ENCODE measurements at places on chromosomes 4 and X.

DNA sequence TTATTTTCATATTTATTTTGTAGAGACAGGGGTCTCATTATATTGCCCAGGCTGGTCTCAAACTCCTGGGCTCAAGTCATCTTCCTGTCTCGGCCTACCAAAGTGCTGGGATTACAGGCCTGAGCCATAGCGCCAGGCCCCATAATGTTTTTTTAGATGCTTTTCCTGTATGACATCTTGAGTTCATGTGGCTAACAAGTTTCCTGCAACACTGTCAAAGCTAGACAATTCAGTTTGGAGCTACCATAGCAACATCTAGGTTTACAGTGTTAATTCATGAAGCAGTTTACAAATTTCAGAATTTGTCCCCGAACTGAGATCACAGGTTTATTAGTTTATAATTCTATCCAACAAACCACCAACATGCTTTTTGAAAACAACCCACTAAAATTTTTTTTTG is 6.4 kb upstream of the IL13RA2 start:
- DNase-seq: no peak

- DNase-seq: no peak
Measured at GRCh38 chrX:11190745-11191510, 79.8 kb downstream of the HCCS start.

- no peak for DNase-seq
Measured at GRCh38 chr4:148618856-148619255, 176.6 kb upstream of the NR3C2 start.

DNA sequence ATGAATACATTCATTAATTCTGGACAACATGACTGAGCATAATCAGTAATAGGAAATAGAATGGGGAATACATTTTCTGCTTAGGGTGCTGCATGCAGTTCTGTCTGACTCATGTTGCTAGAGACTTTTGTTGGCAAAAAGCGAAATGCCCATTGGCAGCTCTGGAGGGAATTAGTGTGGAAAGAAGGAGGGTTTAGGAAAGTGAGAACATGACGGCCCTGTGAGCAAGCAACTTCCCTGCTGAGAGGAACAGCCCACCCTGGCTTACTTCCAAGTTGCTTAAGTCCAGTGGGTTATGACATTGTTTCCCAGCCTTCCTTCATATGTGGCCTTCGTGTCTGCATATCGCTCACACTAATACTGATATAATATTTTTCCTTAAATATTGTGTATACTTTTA is 13.8 kb downstream of the MAD2L1 start:
- no peak for DNase-seq

DNA sequence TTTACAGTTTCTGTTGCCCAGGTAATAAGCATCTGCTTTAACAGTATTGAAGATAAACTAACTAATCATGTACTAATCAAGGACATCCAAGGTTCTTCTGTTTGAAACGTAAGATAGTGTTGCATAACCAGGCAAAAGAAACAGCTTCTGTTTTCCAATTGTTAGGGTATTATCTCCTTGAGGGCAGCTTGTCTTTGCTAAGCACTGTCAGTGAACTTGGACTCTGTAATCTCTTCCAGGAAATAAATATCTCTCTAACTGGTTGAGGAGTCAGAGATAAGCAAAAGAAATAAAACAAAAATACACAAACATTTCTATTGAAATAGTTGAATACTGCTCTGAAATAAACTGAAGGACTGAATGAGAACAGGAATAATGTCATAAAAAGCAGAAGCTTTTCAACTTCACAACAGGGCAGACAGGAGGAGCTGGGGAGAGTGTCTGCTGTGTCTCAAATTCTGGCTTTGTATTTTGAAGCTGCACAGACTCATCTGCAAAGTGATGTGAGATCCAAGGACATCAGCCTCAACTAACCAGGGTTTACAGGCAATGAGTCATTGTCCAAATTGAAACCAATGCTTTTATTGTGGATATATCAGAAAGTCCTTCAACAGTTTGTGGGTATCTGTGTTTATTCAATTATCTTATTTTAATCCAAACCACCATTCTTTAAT is 1253.0 kb upstream of the PCDH7 start:
- no peak for DNase-seq

GRCh38 chr4:164442180-164442579 is 311.8 kb upstream of the SMIM31 start:
- DNase-seq: no peak

DNA sequence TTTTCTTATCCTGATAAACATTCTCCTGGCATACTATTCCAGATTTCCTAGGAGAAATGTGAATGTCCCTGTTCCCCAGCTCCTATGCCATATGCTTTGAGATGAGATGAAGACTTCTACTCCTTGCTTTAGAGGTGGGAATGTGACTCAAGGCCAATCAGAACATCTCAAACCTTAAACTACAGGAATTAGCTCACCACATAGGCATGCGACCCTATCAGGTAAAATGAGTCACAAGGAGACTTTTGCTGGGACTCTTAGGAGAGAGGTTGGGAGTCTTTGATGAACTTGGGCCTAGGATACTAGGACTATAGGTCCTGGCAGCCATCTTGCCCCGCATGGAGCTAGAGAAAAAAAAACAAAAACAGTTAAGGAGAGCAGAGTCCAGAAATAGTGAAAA is 5.8 kb upstream of the USO1 start:
- no peak for DNase-seq

- DNase-seq: no peak
Measured at GRCh38 chrX:1778817-1779216, 164.0 kb downstream of the ASMT start.

GRCh38 chr4:173398220-173398619 is 696 bp downstream of the SCRG1 start:
- DNase-seq: no peak

DNA sequence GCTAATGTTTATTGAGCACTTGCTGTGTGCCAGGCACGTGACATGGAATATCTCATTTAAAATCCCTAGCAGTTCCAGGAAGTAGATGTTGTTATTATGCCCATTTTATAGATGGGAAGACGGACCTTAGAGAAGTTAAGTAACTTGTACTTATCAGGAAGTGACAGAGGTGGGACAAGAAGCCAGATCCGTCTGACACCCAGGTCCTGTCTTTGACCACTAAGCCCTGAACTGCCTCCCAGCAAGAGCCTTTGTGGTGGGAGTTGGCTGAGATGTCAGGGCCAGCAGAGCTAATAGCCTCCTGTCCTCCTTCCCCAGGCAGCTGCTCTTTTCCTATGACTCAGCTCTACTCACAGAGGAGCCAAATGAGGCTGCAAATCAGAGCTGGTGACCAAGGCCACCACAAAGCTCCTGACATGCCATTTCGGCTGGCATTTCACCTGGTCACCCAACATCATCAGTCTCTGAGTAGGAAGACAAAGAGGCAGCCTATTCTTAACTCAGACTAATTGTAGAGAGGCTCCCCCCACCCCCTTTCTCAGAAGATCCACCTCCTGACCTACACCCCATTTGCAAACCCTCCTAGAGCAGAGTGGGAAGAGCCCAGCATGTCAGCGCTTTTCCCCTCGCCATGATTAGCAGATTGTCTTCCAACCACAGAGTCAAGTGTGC is 175.1 kb upstream of the KIT start:
- no peak for DNase-seq

- DNase-seq: no peak
Measured at GRCh38 chr4:47110546-47111132, 79.3 kb downstream of the GABRB1 start.

GRCh38 chrX:49282647-49283011 is 13.0 kb downstream of the PPP1R3F start:
- DNase-seq: no peak

GRCh38 chr4:165711912-165712311 is 161.1 kb upstream of the TLL1 start:
- no peak for DNase-seq

GRCh38 chr4:84407554-84408407 is 91.3 kb downstream of the NKX6-1 start:
- DNase-seq: no peak

DNA sequence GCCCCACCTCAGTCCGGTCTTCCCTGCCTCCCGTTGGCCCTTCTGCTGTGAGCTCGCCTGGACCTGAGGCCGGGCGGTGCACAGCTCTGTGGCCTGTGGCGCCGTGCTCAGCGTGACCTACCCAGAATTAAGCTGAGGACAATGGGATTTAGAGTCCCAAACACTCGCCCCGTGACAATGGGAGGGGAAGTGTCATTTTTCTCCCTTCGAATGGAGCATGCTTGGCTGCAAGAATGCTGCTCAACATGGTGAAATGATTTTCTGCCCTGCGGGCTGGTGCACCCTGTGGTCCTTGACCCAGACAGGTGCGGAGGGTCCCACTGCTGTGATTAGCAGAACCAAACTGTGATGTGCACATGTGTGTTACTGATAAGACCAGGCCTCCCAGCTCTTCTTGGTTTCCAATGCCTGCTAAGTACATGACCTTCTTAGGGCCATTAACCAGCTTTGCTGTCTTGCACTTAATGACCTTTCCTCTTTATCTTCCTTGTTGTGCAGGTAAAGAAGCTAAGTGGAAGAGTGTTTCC is 772 bp downstream of the EOLA1 start:
- no peak for DNase-seq

GRCh38 chr4:78167510-78167909 is 110.4 kb downstream of the FRAS1 start:
- DNase-seq: no peak

GRCh38 chr4:147969573-147970385 is 237.9 kb downstream of the ARHGAP10 start:
- DNase-seq: no peak

DNA sequence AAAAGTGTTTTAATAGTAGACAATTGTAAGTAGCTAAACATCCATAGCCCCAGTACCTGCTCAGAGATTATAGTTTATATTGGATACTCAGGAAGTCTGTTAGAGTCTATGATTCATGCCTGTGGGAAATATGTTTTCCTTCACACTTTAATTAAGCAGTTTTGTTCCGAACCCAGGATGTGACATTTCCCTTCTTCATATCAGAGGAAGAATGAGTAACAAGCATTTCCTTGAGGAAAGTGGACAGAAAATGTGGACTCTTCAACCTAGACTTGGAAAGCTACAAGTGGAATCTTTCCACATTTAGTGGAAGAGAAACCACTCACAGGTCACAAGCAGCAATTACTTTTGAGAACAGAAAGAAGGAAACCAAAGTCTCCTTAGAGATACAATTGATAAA is 419.4 kb downstream of the C4orf33 start:
- DNase-seq: no peak

- no peak for DNase-seq
Measured at GRCh38 chrX:14028473-14028872, 1.2 kb downstream of the GEMIN8 start.

DNA sequence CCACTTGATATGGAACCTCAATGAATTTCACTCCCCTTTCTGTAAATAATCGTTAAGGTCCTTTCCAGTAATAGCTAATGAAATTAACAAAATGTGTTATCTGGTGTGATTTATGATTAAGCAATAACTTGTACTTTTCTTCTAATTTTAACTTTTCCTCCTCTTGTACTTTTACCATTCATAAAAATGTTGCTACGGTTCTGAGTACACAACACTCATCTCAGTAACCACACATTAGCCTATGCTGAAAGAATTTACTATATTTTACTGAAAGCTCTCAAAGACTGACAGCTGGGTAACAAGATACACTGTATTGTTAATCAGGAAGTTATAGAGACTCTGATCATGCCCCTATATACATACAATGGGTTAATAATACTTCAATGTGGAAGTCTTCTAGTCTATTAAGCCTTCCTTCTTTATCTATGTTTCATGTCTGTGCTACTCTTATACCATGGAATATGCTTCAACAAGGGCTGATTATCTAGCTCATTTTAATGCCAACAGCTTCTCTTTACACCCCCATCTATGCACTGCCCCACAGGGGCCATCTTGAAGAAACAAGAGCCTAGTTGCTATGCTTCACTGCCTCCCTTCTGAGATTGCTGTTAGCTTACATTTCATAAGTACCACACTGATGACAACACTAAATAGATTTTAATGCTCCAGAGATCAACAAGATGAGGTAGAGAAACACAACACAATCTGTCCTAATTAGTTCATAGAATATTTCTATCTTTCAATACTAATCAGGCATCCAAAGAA is 39.1 kb downstream of the LAMP2 start:
- DNase-seq: no peak

DNA sequence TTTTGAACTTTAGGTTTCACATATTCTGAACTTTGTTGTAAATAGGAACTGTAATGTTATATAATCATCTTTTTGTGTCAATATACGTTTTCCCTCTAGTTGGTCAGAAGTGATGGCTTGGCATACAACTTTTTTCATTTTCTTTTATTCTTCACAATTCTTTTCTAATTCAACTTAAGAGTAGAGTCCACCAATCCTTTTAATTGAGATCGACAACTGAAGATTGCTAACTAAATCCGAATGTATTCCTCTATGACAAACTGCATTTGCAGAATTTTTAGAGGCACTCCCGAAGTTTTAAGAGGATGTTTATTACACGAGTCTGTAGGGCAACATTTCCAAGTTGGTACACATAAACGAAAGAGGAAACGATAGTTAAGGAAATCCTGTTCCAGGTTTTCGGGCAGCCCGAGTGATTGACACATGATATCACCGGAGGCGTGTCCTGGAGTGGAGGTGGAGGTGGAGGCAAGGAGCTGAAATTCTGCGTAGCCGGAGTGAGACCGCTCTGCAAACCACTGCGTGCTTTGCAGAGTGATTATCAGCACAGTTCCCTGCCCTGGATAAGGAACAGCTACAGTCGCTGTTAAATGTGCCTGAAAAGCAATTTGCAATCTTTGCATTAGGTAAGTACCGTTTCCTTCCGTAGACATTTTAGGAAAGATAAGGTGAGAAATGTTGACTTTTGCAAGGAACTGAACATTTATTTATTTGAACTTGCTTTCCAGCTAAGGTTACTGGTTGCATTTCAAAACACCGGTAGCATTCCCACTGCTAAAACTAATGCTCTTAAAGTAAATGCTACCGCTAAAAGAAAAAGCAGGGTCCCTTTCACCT is at the start of gene SPRY1:
Gene SPRY1, plus strand, starts transcription at position 489 of the 837 bp plus-strand sequence. CDS start 4,797 bp downstream, outside the sequence.
- peak; percentile 17 for DNase-seq

DNA sequence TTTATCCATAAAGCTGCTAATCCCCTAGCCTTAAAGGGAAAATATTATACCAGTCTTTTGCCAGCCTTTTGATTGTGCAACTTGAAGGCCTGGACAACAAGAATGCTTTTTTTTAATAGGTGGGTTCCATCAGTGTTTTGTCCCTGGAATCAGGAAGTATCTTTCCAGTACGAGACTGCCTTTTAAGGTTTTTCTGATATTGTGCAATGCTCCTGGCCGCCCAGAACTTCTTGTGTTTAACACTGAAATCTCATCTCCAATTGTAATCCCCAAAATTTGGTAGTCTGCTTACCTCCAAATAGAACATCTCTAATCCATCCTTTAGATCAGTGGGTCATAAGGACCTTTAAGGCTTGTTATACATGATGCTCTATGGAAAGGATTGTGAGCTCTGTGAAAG is 256.7 kb downstream of the NAF1 start:
- DNase-seq: no peak

DNA sequence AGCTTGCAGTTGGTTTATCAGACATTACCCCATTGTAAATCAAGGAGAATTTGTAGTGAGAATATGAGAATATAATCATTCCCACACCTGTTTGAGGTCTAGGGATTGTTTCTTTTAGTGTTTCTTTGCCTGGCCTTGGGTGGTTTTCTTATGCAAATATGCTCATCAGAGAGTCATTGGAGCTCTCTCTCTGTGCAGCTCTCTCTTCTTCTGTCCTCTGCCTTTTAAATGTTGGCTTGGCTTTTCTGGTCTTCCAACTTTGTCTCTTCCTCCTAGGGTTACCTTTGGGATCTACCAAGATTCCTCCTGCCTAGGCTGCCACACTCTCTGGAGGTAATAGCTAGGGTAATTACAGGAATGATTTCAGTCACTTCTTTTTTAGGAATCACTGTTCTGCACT is 102.3 kb upstream of the ARSJ start:
- DNase-seq: no peak

GRCh38 chr4:155676430-155676825 is 9.8 kb downstream of the GUCY1A1 start:
- no peak for DNase-seq

Data from GM12892 (cell line).